ENCODE measurements at places on chromosomes 2 and 18. TPM values are rescaled to one million over a fixed set of nuclear protein-coding genes. Genes with fewer than 3 reads are reported as not detected.

PSME4 gene
- 43.2 TPM for total RNA-seq

SULT1C4 gene
- 0.27 TPM for total RNA-seq

CLEC4F gene
- not detected for total RNA-seq

CYP27A1 gene
- 0.20 TPM for total RNA-seq

DAPL1 gene
- not detected for total RNA-seq

COPS9 gene
- total RNA-seq: 273 TPM

ACMSD gene
- total RNA-seq: not detected

GPR35 gene
- 1.1 TPM for total RNA-seq

COL4A4 gene
- total RNA-seq: 3.1 TPM

RIT2 gene
- total RNA-seq: not detected

CAPN14 gene
- total RNA-seq: not detected

CGREF1 gene
- 8.5 TPM for total RNA-seq

SMIM21 gene
- total RNA-seq: not detected

LMAN1 gene
- 34.7 TPM for total RNA-seq

KRTCAP3 gene
- total RNA-seq: 0.90 TPM

ABCG8 gene
- not detected for total RNA-seq

NT5DC4 gene
- total RNA-seq: not detected

ACKR3 gene
- total RNA-seq: 19.4 TPM

PROM2 gene
- not detected for total RNA-seq

ACTG2 gene
- total RNA-seq: not detected

ZNF804A gene
- total RNA-seq: not detected

KCNE4 gene
- total RNA-seq: 0.65 TPM

RMDN2 gene
- 5.8 TPM for total RNA-seq

SCN7A gene
- total RNA-seq: not detected

TMEM200C gene
- not detected for total RNA-seq

SEH1L gene
- 27.7 TPM for total RNA-seq

RNF152 gene
- total RNA-seq: not detected

LHCGR gene
- total RNA-seq: not detected

NFATC1 gene
- total RNA-seq: 6.2 TPM

VIT gene
- not detected for total RNA-seq

BARD1 gene
- total RNA-seq: 9.3 TPM

TIMM21 gene
- total RNA-seq: 57.6 TPM

SLC25A52 gene
- not detected for total RNA-seq

EMILIN2 gene
- 14.7 TPM for total RNA-seq

CHST10 gene
- 15.4 TPM for total RNA-seq

XPO1 gene
- total RNA-seq: 140 TPM

HADHB gene
- total RNA-seq: 99.1 TPM

TGFA gene
- total RNA-seq: 5.9 TPM

SERPINB5 gene
- not detected for total RNA-seq

UGT1A4 gene
- total RNA-seq: not detected

COL6A3 gene
- total RNA-seq: 0.15 TPM

RFX8 gene
- not detected for total RNA-seq

NPC1 gene
- total RNA-seq: 131 TPM

FAM124B gene
- not detected for total RNA-seq

ASB1 gene
- 34.0 TPM for total RNA-seq

SNTG2 gene
- total RNA-seq: not detected

MGAT4A gene
- 2.2 TPM for total RNA-seq

ZAP70 gene
- not detected for total RNA-seq

MAP4K4 gene
- total RNA-seq: 118 TPM

MFSD2B gene
- 0.20 TPM for total RNA-seq

OTOF gene
- 0.08 TPM for total RNA-seq

TRIM43 gene
- total RNA-seq: not detected

RNF144A gene
- total RNA-seq: 8.5 TPM

GKN2 gene
- total RNA-seq: 4.3 TPM

CABYR gene
- total RNA-seq: 22.8 TPM

Measured in A549 treated with ZK216348 at 1 μM for 4 hours (cell line).